ENCODE measurements at places on chromosomes 5 and 9.
A peak's percentile ranks its signal among the peaks of the same experiment; 100 is the strongest.

DNA sequence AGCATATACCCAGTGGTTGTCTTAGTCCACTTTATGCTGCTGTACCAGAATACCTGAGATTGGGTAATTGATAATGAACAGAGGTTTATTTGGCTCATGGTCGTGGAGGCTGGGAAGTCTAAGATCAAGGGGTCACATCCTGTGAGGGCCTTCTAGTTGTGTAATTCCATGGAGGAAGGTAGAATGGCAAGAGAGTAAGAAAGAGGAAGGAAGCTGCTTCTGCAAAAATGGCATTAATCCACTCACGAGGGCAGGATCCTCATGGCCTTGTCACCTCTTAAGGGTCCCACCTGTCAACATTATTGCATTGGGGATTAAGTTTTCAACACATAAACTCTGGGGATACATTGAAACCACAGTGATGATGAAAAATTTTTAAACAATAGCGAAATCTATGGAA, 17.0 kb downstream of the BTNL8 start:
- H3K27ac ChIP-seq = no peak overlapping the region
- no peak overlapping the region for H3K4me3 ChIP-seq
- no peaks in the 10 kb centered on the region for H3K27me3 ChIP-seq
- no peaks in the 10 kb centered on the region for H3K36me3 ChIP-seq
- no peak for DNase-seq

GRCh38 chr5:172785429-172786088, 14.6 kb upstream of the DUSP1 start:
- H3K4me1 ChIP-seq = peaks cover 27% of the 10 kb centered on the region
- H3K36me3 ChIP-seq = no peaks in the 10 kb centered on the region
- no peak overlapping the region for H3K4me3 ChIP-seq
- H3K27me3 ChIP-seq = no peaks in the 10 kb centered on the region

GRCh38 chr5:122846051-122846550, 688 bp downstream of the SNX24 start:
- H3K4me3 ChIP-seq = peak overlapping the region; percentile 87
- peak overlapping the region; percentile 72 for H3K27ac ChIP-seq
- peaks cover 27% of the 10 kb centered on the region for H3K4me1 ChIP-seq
- peak; percentile 84 for DNase-seq
- H3K36me3 ChIP-seq = no peaks in the 10 kb centered on the region

- H3K4me3 ChIP-seq = no peak overlapping the region
- no peak overlapping the region for H3K27ac ChIP-seq
- H3K4me1 ChIP-seq = peaks cover 4% of the 10 kb centered on the region
- no peak for DNase-seq
- no peaks in the 10 kb centered on the region for H3K36me3 ChIP-seq
These were observed 42.8 kb upstream of the SH3GL2 start for GRCh38 chr9:17536027-17536426.

DNA sequence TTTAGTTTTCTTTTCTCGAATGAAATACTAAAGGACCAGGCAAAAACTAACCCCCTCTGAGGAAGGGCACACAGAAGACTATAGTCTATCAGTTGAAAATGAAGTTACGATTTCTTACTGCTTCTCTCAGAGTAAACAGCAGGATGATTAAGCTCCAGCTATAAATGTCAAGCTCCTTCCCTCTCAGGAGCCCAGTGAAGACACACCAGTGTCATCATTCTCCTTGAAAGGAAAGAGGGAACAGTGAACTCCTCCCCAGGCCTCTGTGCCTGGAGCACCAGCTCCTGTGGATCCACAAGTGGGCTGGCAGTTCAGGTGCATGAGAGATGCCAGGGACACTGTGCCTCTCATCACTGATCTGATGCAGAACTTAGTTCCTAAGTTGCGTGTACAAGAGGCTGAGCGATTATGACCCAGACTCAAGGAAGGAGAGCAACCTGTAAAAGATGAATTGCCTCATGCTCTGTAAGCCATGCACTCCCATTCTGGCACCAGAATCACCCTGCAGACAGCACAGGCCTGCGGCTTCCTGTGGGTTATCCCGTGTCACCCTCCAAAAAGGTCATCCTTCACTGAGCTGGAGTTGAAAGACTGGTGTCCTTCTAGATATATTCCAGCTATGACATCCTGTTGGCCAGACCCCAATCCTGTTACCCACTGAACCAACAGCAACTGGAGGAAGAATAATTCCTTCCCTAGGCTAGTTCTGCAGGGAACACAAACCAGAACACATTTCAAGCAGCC, 394.0 kb downstream of the SEMA5A start:
- peaks cover 4% of the 10 kb centered on the region for H3K4me1 ChIP-seq
- H3K36me3 ChIP-seq = no peaks in the 10 kb centered on the region
- no peak overlapping the region for H3K4me3 ChIP-seq
- no peak overlapping the region for H3K27ac ChIP-seq
- DNase-seq = no peak

- H3K4me3 ChIP-seq = no peak overlapping the region
- H3K27me3 ChIP-seq = no peaks in the 10 kb centered on the region
- no peaks in the 10 kb centered on the region for H3K36me3 ChIP-seq
- no peaks in the 10 kb centered on the region for H3K4me1 ChIP-seq
These were observed 396.7 kb downstream of the KCTD16 start for GRCh38 chr5:144567421-144567780.
